Immature natural killer cell (primary cell): ENCODE measurements at places on chromosomes 3 and 15. TPM values are rescaled to one million over a fixed set of nuclear protein-coding genes. Genes with fewer than 3 reads are reported as not detected.

The MCCC1 gene
- polyA plus RNA-seq: 35.5 TPM

DNA sequence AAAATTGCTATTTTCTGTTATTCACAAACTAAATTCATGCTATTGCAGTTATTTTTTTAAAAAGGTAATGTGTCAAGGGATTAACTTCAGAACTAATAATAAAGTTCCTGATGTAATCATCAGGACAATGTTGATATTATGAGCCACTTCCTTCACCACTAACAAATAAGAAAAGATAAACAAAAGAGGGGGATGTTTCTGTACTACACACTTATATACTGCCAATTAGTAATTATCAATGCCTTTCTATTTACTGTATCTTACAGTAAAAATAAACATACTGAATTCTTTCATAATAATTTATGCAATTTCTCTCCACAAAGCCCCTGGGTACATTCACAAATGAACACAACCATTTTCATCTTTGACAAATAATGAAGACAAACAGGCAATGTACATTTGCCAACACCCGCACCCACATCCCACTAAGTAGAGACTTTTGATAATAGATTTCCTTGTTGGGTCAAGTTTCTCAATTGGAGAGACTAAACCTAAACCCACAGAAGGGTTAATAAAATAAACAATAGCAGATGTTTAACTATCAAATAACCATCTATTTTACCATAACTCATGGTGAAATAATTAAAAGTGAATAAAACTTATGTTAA is 3.7 kb downstream of the CBLB start:
- H3K4me1 ChIP-seq: peaks cover 18% of the 10 kb centered on the region
- peaks cover 14% of the 10 kb centered on the region for H3K36me3 ChIP-seq
- H3K27ac ChIP-seq: peak overlapping the region; percentile 57
- peaks cover 6% of the 10 kb centered on the region for H3K27me3 ChIP-seq

DNA sequence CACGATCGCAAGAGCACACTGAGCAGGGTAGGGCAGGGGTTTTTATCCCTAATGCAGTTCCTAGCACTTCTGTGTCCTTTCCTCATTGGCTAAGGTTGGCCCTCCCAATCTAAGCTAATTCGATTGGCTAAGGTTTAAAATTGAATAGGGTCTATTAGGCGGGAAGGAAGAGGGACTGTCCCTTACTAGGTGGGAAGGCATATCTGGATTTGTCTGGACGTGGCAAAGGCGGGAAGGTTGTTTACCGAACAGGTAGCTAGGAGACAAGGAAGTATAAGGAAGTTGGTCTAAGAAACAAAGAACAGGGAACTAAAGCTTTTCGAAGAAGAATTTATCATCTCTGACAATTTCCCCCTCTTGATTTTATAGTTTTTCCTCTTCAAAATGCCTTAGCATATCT is 24.8 kb upstream of the ATG7 start:
- H3K27ac ChIP-seq: no peak overlapping the region
- H3K4me3 ChIP-seq: no peak overlapping the region
- no peak for DNase-seq
- H3K36me3 ChIP-seq: no peaks in the 10 kb centered on the region
- H3K4me1 ChIP-seq: no peaks in the 10 kb centered on the region

DNA sequence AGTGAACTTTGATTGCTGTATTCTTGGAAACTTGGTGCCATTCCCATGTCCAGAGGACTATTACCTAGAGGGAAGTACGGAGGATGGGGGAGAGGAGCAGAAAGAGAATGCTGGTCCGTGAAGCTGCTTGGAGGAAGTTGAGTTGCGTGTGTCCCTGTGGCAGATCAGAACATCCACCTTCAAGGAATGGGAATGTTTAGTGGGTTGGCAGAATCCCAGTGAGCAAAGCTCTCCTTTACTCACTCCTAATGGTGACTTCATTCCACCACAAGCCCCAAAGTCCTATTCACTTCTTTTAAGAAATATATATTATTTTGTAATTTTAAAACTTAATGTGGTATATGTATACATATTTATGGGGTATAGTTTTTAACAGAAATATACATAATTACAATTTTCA is 247.8 kb upstream of the FEZF2 start:
- no peaks in the 10 kb centered on the region for H3K4me1 ChIP-seq
- H3K36me3 ChIP-seq: no peaks in the 10 kb centered on the region
- H3K27me3 ChIP-seq: peaks cover 1% of the 10 kb centered on the region
- DNase-seq: no peak

DNA sequence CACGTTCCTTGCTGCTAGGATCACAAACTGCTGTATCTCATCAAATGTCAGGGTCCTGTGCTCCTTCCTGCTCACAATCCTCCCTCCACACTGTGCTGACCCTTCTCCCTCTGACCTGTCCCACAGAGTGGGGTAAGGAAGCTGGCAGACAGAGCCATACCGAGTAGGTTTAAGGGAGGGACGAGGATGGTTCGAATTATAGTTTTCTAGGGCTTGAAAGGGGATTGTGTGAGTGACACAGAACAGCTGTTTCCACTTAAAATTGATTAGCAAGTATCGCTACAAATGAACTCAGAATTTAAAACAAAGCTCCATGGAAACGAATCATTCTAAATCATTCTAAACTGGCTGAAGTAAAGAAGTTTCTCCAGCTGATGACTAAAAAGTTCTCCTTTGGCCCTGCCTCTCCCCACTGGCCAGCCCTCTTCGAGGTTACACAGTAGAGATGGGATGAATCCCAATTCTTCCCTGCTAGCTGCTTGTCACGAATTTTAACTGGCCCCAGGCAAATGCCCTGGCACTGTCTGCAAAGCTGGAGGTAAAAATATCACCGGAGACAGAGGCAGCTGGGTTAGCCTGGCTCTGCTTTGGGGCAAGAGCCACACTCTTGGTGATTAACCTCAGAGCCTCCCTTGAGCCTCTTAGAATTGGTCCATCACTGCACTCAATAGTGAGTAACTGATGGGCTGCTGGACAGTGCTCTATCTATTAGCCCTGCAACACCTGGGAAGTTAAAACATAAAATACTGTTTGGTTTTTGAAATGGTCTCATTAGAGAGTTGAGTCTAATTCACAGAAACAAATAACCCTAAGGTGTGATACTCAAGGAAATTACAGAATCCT is 194.9 kb downstream of the CHST2 start:
- no peak overlapping the region for H3K27ac ChIP-seq
- peaks cover 45% of the 10 kb centered on the region for H3K4me1 ChIP-seq
- H3K36me3 ChIP-seq: peaks cover 17% of the 10 kb centered on the region

- no peaks in the 10 kb centered on the region for H3K27me3 ChIP-seq
- H3K36me3 ChIP-seq: peaks cover 17% of the 10 kb centered on the region
- no peak overlapping the region for H3K27ac ChIP-seq
Observed at GRCh38 chr15:80957556-80957955, 32.1 kb downstream of the MESD start.
